ENCODE measurements at places on chromosomes 3 and 15.

- peak; percentile 94 for DNase-seq
Observed at GRCh38 chr3:46998121-46998851, 18.8 kb downstream of the NBEAL2 start.

DNA sequence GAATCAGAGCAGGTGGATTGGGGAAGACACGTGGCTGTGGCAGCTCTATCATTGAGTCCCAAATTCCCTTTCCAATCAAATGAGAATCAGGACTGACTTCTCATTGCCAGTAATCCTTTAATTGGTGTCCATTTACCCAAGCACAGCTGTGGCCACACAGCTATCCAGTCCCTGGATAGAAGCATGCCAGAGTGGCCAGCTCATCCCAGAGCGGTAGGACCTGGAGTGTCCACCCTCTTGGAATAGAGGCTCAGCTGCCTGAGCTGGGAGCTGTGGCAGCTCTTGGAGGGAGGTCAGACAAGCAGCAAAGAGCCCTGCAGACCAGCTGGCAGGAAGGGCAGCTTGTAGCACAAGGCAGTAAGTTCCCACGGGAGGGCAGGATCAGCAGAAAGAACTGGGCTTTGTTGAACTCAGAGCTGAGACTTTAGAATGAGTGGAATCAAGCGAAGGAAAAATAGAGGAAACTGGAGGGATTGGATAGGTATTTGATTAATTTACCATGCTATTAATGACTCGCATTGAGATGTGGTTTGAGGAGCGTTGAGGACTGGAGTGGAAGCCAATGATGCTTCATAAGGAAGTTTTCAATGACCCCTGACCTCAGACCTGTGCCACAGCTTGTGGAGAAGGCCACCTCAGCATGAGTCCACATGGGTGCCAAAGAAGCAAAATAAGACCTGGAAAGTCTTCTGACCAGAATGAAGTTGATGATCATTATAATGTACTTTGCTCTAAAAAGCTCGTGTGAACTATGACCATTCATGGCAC is 6.9 kb upstream of the ALPK3 start:
- no peak for DNase-seq

- DNase-seq: no peak
Observed at GRCh38 chr3:156300929-156301840, 180.8 kb downstream of the KCNAB1 start.

GRCh38 chr15:101288905-101289513 is 6.0 kb downstream of the SNRPA1 start:
- peak; percentile 46 for DNase-seq

GRCh38 chr3:155316426-155316825 is 22.9 kb upstream of the STRIT1 start:
- no peak for DNase-seq

DNA sequence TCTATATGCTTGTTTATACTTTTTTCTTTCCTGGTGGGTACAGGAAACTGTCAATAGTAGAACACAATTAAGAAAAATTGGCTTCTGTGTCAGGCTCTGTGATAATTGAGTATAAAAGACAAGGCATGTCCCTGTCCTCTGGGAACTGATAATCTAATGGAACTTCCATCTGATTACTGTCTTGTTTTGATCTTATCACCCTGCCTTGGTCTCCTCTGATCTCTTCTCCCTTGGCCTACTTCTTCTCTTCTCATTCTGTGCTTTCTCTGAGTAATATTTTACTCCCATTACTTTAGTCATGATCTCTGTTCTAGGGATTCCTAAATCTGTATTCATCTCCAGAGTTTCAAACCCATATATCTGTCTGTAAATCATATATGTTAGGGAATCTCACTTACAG is 14.6 kb downstream of the UBE2Q2 start:
- no peak for DNase-seq

GRCh38 chr15:65653341-65653740 is 31.6 kb downstream of the SLC24A1 start:
- DNase-seq: no peak

DNA sequence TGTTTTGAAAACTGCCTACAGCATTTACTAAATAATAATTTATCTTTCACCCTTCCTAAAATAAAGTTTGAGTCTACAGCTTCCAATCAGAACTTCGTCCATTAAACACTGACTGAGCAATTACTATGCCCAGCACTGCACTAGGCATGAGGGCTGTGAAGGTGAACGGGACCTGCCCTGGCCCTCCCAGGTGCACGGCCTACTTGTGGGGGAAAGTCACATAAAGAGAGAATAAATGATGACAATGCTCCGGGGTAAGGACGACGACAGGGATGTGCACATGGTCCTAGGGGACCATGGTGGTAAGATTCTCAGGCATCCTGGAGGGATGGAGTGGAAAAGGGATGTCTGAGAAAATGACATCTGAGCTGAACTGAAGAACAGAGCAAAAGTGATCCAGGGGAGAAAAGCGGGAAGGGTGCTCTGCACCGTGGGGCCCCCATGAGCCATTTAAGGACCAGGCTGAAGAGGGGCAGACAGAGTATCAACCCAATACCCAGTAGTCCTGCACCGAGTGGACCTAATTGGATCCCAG is 11.5 kb downstream of the PLA2G4F start:
- no peak for DNase-seq

GRCh38 chr3:9097495-9097894 is 134.2 kb upstream of the RAD18 start:
- DNase-seq: no peak

GRCh38 chr3:183814240-183814639 is 11.1 kb downstream of the MAP6D1 start:
- DNase-seq: no peak

GRCh38 chr3:186932281-186933181 is 2.2 kb downstream of the ST6GAL1 start:
- no peak for DNase-seq

- no peak for DNase-seq
Observed at GRCh38 chr3:11120091-11120805, 34.0 kb upstream of the HRH1 start.

DNA sequence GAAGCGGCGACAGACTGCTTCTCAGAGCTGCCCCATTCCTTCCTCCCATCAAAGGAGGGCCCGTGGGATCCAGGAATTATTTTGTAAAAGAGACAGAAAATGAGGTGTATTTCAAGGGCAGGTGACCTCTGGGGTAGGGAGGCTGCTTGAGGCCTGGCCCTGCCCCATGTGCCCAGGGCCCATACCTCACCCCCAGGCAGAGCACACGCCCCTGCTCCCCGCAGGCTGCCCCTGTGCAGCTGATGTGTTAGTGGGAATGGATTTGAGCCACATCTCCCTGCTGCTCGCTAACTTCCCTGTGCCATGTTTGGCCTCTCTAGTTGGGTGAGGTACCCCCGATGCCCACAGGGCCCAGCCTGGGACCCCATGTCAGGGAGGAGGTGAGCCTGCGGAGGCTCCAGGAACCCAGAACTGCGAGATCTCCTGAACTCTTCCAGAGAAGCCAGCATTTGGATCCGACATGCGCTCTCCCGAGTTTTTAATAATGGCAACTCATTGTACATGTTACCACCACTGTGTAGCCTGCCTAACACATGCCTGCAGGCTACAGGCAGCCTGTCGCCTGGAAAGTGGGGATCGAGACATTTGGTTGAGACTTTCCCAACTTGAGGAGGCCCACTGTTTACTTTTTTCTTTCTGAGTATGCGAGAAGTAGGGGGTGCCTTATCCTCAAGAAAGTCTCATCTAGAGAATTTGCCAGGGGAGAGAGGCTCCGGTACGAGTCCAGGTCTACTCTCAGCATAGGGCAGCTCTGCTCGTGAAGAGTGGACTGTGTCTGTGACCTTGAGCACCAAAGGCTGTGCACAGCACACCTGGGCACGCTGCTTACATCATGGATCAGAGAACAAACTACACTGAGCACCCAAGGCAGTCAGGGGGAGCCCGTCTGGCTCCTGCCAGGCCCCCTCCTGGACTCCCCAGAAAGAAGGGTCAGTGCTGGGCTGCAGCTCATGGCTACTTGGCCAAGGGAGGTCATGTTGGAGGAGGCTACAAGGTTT is 36.1 kb downstream of the PCSK6 start:
- no peak for DNase-seq

DNA sequence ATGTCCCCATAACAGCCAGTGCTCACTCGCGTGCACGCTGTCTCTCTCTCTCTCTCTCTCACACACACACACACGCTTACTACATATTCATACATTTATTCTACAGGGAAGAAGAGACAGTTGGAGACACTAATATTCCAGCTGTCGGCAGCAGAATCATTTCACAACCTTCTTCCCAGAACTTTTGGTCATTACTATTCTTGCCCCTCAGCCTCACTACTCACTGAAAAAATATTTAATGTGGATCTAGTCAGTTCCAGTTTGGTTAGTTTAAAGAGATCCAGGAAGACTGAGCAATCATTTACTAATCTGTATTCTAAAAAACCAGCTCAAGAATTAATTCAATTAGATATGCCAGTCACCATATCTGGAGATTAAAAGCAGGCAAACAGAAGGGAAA is 394.9 kb downstream of the PTPRG start:
- no peak for DNase-seq

GRCh38 chr3:167899093-167899492 is 163.6 kb downstream of the SERPINI1 start:
- DNase-seq: no peak

DNA sequence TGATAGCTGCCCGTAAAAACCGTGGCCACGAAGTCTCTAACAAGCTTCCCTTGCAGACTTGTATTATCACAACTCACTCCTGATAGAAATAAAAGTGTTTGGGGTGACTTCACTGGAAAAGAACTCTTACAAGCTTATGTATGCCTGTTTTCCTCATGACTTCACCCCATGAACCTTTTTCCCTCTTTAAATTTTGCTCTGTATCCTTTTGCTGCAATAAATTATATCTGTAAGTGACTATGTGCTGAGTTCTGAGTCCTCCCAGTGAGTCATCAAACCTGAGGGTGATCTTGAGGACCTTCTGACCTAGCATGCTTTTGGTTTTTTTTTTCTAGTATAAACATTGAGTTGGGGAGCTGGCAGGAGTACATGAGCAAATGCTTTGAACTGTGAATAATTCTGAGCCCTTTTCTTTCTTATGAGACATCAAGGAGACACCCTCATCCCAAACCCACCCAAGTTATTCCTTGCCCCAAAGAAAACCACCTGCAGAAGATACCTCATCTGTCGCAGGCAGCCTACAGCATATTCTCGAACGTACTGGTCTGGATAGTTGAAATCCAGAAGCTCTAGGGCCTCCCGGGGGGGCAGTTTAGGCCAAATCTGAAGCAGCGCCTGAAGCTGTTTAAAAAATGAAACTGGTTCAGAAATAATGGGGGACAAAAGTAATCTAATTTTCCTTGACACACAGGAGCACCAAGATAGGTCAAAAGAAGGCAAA is 85.9 kb downstream of the FAIM start:
- DNase-seq: peak; percentile 4

GRCh38 chr15:50067254-50067653 is 51.8 kb downstream of the ATP8B4 start:
- no peak for DNase-seq

GRCh38 chr3:61657689-61658088 is 96.3 kb downstream of the PTPRG start:
- DNase-seq: no peak

DNA sequence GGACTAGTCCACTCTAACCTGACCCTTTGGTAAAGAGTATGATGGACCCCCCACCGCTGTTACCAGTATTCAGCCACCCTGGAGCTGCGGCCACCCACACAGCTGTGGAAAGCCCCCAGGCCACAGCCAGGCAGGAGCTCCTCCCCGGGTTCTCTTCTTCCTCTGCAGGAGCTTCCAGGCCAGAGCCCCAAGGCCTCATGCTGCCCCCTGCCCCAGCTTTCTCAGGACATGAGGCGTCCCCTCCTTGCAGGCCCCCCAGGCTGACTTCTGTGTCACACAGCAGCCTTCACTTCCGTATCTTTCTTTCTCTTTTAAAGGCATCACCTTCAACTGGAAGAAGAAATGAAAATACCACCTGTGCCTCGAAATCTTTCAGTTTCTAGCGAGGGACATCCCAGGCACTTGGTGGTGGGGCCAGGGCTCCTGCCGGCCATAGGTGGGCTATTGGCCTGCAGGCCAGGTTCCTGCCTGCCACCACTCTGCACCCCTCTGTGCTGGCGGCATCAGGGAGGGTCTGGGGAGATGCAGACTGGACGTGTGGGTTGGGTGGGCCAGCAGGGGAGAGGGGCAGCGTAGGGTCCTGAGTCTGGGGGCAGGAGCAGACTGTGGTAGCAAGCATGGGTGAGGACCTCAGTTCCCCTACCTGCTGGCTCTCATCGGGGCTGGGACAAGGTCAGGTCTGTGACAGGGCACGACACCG is 19.9 kb downstream of the KLF13 start:
- DNase-seq: no peak

GRCh38 chr3:72627271-72627670 is 221.0 kb downstream of the SHQ1 start:
- no peak for DNase-seq

DNA sequence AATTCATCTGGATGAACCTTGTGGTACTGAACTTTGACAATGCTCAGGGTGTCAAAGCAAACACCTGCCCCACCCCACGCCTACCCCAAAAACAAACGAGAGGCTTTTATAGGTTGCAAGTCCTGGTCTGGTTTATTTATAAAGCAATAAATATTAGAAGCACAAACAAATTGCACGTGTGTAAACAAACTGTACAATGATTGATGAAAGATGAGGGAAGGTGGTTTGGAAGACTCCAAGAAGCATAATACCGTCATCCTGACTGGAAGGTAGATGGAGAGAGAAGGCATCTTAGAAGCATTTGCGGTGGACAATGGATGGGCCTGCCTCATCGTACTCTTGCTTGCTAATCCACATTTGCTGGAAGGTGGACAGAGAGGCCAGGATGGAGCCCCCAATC is 5.2 kb downstream of the ACTC1 start:
- no peak for DNase-seq

GRCh38 chr3:46360907-46361306 is 7.0 kb downstream of the CCR2 start:
- DNase-seq: no peak

GRCh38 chr15:65476903-65477302 is 40.6 kb downstream of the DPP8 start:
- no peak for DNase-seq

All from ELF-1 (cell line).